AG08396 (cell line): ENCODE measurements at places on chromosomes 7 and 10.

DNA sequence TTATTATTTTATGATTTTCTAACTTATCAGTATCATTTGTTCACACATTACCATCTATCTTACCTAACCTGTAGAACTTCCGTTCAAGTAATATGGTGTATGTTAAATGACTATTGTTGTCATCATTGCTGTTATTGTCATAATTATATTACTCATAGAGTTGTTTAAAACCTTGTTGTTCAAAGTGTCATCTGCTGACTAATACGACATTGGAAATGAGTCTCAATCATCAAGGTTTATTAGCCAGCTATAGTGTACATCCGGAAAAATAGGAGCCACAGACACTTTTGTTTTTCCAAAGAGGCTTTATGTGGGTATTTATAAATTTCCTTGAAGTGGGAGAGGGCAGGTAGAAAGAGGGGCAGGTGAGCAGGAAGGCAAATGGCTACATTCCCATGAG, 386.9 kb upstream of the LRRTM3 start:
- no peak for DNase-seq

GRCh38 chr7:158689488-158689887, 15.1 kb downstream of the NCAPG2 start:
- no peak for DNase-seq

- DNase-seq, result peak; percentile 50
Observed at GRCh38 chr7:149741629-149742028, 31.8 kb downstream of the ZNF467 start.

DNA sequence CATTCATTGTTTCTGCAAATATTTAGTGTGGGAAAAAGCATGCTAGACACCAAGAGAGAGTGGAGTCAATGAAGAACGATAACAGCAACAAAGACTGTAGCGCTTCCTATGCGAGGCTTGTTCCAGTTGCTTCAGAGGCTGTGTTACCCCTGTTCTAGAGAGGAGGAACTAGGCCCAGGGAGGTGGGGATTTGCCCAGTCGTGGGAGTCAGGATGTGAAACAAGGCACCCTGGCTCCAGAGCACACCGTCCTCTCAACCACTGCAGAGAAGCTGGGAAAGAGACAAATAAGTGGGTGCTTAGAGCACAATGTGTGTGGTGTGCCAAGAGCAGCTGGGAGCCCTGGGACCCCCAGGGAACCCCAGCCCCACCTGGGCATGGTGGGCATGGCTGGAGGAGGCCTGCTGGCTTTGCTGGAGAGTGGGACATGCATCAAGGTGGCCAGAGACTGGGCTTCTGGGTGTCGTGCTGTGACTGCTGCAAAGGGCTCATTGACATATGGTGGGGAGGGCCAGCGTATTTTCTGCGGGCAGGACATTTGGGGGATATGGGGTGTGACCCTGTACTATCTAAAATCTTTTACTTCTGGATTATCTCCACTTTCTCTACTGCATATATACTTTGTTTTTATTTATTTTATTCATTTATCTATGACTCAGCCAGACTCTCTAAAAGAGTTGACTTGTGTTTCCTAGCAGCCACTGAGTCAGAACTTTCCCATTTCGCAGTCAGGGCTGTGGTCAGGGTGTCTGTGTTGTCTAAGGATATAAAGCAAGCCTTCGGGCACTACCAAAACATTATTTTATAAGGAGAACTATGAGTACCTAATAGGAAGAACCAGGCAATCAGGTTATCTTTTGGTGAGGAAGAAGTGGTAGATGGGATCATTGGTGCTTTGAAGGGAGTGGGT, 95.4 kb downstream of the TCF7L2 start:
- DNase-seq, result peak; percentile 72

- DNase-seq, result no peak
Observed at GRCh38 chr7:19508124-19508523, 200.7 kb downstream of the POLR1F start.

GRCh38 chr7:117126676-117127075, 173.4 kb downstream of the ST7 start:
- DNase-seq, result no peak

DNA sequence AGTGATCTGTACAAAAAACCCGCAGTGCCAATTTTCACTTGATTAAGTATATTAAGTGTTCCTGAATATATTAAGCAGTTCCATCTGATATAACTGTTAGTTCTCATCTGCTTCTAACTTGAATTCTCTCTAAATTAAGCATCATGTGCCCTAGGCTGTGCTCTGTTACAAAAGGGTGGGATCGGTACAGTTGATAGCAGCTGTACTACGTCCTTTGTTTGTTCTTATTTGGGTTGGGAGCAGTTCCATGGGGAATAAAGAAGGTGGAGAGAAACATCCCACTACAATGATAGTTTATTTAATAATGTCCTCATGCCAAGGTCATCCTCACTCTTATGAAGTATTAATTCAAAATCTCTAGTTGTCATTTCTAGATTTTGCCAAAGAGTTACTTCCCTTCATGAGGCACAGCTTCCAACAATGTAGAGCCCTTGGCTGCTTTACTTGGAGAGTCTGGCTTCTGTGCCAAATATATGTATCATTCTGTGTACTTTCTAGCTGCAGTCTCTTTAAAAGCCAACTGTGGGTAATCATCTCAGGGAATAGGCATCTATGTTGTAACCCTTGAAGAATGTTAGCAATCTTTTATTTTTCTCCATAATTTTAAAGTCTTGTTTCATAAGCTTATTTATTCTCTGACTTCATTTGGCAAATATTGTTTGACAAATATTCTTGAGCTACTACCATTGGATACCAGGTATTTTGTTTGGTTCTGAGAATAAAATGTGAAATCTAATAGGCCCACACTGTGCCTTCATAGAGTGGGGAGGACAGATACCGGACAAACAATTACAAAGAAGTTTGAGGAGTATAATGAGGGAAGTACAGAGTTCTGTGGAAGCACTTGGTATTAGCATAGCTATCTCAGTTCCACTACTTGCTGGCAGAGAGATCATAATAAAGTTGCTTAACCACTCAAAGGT, 22.4 kb upstream of the AHR start:
- peak; percentile 70 for DNase-seq

DNA sequence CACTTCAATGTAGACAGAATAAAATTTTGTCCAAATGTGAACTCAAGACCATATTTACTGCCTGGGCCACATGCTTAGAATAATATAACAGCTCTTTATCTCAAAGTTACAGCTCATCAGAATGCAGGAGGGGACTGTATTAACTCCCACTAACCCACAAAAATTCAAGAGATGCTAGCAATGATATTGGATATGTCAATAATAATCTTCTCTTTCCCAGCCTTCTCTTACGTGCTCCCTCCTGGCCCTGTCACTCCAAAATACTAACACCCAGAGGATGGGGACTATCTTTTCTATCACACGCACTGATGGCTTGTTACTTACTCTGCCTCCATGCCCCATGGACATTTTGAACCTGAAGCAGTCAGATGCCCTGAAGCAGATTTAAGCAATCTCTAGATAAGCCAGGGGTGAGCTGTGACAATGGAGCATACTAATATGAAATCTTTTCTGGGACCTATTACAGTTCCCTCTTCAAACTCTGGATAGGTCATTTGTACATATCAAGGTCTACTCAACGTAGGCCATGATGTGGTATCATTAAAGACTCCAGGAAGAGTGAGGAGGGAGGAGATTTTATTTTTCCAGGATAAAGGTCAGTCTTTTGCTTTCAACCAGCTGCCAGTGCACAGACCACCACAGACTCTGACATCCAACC, 803.0 kb downstream of the GRM8 start:
- no peak for DNase-seq

- DNase-seq, result no peak
Observed at GRCh38 chr7:134059921-134060320, 67.2 kb upstream of the LRGUK start.

DNA sequence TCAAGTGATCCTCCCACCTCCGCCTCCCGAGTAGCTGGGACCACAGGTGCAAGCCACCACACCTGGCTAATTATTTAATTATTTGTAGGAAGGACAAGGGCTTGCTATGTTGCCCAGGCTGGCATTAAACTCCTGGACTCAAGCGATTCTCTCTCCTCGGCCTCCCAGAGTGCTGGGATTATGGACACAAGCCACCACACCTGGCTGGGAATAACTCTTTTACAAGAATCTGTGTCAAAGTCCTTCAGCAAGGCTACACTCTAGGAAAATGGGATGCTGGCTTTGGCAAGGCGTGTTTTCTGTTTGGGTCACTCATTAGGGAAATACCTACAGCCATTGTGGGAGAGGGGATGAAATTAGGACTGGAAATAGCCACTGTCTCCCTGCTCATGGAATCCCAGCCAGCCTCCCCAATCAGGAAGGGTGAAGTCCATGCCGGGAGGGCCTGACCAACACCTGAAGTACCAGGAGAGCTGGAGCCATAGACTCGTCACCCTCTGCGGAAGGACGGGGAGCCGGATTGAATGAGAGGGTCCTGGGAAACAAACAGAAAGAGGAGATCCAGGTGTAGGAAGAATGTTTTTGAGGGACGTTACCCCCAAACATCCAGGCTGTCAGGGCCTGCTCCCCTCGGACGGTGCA, 72.2 kb upstream of the MYL10 start:
- no peak for DNase-seq

DNA sequence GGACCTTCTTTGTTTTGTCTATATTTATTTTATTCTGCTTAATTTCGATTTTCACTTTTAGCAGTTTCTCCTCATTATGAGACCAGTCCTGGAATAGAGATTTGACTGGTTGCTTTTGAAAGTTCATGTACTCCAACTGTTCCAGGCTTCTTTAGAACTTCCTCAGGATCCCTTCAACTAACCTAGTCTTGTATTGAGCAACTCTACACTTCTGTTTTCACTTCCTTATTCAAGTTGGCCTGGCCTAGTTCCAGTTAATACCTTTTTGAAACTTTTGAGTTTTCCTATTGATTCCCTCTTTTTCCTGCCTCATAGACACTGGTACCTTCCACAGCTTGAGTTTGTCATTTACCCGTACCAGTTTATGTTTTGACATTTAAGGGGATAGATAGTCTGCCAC, 421.7 kb downstream of the ATRNL1 start:
- DNase-seq, result no peak

DNA sequence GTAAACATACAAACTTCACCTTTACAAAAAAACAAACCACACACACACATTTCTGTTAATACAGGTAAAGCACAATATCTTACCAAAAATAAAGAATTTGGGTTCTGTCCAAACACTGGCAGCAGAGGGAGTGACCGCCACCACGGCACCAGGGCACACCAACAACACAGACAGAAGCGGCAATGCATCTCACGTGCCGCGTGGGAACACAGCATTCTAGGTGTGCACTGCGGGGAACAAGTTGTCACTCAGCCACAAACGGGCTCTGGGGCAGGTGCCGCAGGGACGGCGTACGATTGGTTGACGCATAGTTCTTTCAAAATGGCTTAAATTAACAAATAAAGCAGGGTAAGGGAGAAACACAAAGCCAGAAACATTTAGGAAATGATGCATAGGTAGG, 22.3 kb downstream of the PDGFA start:
- DNase-seq, result no peak

DNA sequence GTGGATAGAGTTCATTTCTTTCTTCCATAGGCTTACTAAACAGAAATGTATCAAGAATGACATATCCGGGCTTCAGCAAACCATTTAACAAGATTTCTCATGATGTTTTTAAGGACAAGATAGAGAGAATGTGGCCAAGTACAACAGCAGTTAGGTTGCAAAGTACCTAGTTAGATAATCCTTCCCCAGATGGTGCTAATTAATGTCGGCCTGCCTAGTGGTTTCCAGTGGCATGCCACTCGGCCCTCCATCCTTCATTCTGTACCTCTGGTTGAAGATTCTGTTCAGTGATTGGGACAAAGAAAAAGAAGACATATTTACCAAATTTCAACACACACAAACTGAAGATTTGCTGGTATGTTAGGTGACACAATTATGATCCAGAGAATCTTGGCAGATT, 212.1 kb downstream of the MACC1 start:
- DNase-seq, result no peak

- no peak for DNase-seq
Observed at GRCh38 chr10:4208499-4208898, 423.5 kb upstream of the KLF6 start.

GRCh38 chr7:88500131-88500530, 193.4 kb upstream of the STEAP4 start:
- DNase-seq, result no peak

DNA sequence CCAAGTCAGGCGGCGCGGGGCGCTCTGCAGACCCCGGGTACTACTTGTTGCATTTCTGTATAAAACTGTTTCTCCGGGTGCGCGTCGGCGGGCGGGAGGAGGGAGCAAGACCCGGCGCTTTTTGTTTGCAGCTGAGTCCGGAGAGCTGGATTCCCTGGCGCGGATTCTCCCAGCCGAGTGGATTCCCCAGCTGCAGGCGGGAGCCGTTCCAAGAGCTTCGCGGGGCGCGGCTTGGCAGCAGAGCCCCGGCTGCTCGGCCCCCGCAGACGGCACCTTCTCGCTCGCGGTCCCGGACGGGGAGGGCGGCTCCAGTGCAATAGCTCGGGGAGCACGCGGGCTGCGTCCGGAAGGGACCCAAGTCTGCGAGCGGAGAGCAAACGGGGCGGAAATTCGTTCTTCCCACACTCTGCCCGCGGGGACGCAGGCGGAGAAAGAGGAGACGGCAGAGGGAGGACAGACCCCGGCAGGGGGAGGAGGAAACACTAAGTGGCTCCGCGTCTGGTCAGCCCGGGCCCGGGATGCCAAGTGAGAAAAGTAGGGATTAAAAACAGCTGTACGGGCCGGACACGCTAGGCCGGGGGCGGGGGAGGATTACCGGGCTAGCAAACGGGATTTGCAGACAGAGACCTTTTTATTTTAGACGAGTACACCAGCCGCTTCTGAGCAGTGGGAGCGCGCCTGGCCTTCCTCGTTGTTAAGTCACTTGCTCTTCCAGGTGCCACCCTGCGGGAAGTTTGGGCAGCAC, at the start of gene TRIL:
TRIL (minus strand) TSS at position 96 of the 745 bp plus-strand sequence. CDS start 284 bp downstream, outside the sequence.
- DNase-seq, result peak; percentile 78

DNA sequence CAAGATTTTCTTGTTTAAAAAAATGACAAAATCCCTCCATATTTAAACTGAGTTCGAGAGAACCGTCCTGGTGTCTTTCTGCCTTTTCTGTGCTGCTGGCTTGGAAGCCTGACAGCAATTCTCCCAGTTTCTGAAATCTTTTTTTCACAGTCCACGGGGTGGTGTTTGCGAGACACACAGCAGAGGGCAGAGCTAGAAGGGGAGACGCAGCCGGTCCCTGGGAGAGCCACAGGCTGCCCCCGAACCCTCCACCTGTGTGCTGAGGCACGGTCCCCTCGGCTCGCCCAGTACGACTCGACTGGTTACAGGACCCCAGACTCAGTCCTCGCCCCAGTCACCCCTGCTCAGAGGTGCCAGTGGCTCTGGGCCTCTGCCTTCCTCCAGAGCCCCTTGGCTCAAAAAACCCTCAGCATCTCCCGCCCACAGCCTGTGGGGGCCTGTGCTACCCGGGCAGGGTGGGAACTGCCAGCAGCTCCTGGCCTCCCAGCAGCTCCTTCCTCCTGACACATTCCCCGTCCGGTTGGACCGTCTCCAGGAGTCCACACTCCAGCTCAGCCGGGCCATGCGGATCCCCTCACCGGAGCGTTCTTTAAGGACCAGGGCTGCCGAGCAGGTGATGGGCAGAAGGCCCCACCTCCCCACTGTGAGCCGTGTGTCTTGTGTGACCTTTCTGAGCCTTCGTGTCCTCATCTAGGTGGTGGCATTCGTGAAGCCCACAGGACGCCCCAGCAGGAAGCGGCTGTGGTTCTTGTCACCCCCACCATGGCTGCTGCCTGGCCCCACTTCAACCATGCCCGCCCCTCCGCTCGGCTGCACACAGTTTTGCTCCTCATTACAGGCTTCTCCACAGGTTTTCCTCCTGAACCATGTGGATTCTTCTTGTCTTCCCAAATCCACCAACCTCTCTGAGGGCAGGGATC, 52.3 kb upstream of the EN2 start:
- peak; percentile 55 for DNase-seq

GRCh38 chr7:157634401-157635147, 297.8 kb downstream of the DNAJB6 start:
- DNase-seq, result no peak

- DNase-seq, result no peak
Observed at GRCh38 chr10:89215511-89215910, 8.4 kb upstream of the CH25H start.
